Breast epithelium (tissue), 4 donors: ENCODE measurements at places on chromosomes 5 and 9. TPM values are rescaled to one million over a fixed set of nuclear protein-coding genes. Genes with fewer than 3 reads are reported as not detected.

The PDE8B gene
- 4.9 TPM for total RNA-seq

The PNPLA7 gene
- total RNA-seq: 17.3 TPM

The CATSPER3 gene
- total RNA-seq: 0.32 TPM

The WWC1 gene
- total RNA-seq: 0.96 TPM

The FRMD3 gene
- 6.3 TPM for total RNA-seq

The ADAMTSL2 gene
- 0.33 TPM for total RNA-seq

The ARHGEF39 gene
- total RNA-seq: 0.59 TPM

The SUSD3 gene
- total RNA-seq: 45.9 TPM

The DOCK2 gene
- 19.8 TPM for total RNA-seq

The PCDH12 gene
- total RNA-seq: 3.5 TPM

The SLC25A48 gene
- 0.33 TPM for total RNA-seq

The MARVELD2 gene
- total RNA-seq: 24.7 TPM

The LCN15 gene
- total RNA-seq: not detected

The GABRA1 gene
- not detected for total RNA-seq

The MINAR2 gene
- total RNA-seq: not detected

The GFI1B gene
- total RNA-seq: not detected

The AMACR gene
- 14.4 TPM for total RNA-seq

The TCF7 gene
- total RNA-seq: 2.1 TPM

The BHMT2 gene
- total RNA-seq: 8.0 TPM

The ASTN2 gene
- 9.1 TPM for total RNA-seq

The SLIT3 gene
- 54.1 TPM for total RNA-seq

The ZNF484 gene
- 19.9 TPM for total RNA-seq

The ARRDC1 gene
- total RNA-seq: 23.8 TPM
